Hematopoietic multipotent progenitor cell (in vitro differentiated cells): ENCODE measurements at places on chromosomes 2 and 18.
A peak's percentile ranks its signal among the peaks of the same experiment; 100 is the strongest.

DNA sequence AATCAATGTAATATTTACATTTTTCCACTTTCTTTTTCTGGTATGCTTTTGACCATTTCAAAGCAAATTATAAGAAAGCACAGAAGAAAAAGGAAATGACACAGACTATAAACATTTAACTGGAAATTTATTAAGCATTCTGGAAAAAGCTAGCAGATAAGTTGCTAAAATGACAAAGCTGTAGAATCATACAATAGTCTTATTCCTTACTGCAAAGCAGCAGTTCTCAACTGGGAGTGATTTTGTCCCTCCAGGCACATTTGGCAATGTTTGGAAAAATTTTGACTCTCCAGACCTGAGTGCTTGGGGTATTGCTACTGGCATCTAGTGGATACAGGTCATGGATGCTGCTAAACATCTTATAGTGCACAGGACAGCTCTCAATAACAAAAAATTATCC, 75.1 kb downstream of the MBD5 start:
- no peak for DNase-seq

DNA sequence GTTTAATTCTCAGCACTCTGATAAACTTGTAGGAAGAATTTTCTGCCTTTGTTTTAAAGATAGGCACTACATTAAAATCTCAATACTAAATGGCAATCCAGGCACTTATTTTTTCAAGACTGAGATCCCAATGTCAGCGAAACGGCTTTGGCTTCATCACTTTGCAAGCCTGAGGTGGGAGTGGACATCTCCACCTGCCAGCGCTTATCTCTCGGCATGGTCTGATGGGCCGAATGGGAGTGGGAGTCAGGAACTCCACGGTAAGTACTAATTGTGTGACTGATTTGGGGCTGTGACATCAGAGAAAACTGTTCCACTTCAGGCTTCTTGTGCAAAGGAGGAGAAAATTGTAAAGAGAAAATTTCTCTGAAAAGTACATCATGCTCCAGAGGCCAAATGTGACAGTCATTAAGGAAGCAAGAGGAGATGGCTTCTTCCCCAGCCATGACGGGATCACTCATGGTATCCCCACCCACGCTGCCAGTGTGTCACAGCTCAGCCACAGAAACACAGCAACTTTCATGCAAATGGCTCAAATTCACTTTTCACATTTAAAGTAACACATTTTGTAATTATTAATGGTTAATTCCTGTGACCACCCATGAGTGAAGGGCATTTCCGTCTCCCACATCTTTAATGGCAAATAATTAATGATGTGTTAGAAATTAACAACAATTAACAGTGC, 385.5 kb upstream of the HNRNPA3 start:
- DNase-seq: no peak

- no peak for DNase-seq
These were observed 655.1 kb upstream of the RAB6C start for GRCh38 chr2:129324349-129324748.

- no peak for DNase-seq
These were observed 178.7 kb downstream of the ANTXR1 start for GRCh38 chr2:69191634-69192033.

DNA sequence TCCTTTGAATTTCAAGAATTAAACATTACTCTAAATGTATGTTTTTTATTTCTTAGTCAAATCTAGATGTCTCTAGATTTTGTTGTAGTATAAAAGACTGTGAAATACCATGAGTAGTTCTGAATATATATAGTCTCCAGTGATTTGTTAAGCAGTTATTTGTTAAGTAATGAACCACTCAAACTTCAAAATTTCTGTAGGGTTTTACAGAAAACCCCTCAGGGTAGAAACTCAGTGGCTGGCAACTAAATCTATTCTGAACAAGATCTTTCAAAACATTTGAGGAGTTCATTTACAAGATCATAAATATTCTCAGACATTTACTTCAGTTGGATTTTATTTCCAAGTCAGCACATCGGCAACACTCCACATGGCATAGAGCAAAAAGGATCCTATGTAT, 35.8 kb upstream of the ACSL3 start:
- no peak for DNase-seq

- no peak for DNase-seq
These were observed 76.1 kb downstream of the SCG2 start for GRCh38 chr2:223526106-223526505.

- DNase-seq: no peak
These were observed 164.0 kb downstream of the RDH14 start for GRCh38 chr2:18396329-18397010.

- DNase-seq: peak; percentile 37
These were observed 44.0 kb downstream of the GNAL start for GRCh38 chr18:11733031-11733430.

GRCh38 chr2:9554921-9555296, 721 bp downstream of the ADAM17 start:
- DNase-seq: peak; percentile 42

DNA sequence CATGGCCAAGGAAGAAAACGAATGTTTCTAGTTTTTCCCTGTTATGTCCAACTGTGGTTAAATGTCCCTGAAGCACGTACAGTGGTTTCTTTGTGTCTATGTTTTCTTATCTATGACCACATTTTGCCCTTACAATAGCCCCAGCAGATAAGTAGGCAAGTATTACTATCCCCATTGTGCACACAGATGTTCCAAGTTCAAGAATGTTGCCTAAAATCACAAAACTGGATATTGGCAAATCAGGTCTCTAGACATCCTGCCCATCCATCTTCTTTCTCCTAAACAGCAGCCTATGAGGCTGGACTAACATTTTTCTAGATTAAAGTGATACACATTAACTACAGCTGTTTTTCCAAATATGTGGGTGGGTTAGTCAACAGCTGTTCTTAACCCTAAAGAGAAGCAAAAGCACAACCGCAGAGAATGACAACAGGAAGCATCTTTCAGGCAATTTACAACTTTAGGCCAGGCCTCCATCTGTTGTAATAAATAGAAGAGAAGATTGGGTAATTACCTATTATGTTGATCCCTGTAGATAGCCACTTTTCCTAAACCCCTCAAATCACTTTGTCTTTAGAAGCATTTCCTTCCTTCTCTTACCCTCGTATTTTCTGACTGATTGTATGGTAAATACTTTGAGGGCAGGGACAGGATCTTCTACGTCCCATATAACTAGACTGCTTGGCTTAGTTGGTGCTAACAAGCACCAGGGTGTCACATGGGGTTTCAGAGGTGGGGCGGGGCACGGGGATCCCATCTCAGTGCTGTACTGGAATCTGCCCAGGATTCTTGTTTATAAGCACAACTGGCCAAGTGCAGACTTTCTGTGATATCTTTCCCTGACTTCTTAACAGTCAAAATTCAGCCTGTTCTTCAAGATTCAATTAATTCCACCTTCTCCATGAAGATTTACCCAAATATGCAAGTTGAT, 132.1 kb upstream of the SETBP1 start:
- peak; percentile 88 for DNase-seq

DNA sequence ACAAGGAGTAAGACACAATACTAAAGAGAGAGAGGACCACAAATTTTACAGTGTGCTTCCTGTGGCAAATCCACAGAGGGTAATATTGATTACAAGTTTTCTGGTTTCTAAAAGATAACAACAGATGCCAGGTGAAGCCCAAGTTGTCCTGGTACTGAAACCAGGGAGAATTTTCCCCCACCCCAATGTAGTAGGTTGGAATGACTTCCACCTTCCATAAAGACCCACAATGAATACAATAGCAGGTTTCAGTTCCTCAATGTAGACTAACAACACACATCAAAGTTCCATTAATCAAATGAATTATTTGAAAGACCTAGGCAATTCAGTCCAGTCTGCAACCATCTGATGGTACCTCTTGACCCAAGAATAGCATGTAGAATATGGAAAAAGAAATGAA, 44.0 kb upstream of the TMEM247 start:
- DNase-seq: no peak

DNA sequence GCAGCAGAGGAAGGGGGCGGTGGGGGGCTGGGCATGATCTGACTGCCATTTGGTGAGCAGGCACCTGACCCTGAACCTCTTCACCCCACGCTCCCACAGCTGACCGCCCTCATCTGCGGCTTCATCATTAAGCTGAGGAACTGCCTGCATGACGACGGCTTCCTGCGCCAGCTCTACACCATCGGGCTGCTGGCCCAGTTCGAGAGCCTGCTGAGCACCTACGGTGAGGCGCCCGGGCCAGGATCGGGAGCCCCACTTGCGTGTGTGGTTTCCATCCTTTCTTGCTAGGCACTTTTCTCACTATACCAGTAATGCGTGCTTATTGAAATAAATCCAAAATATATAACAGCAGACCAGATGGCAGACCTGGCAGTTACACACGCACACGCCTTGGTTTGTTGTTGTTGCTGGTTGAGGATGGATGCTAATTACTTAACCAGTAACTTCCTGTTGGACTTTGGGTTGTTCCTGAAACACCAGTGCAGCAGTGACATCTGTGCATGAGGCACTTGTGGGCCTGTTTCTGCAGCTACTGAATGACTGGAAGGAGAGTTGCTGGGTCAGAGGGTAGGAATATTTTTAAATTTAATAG, 43.7 kb downstream of the COA5 start:
- no peak for DNase-seq

GRCh38 chr2:196702641-196703040, 63.1 kb downstream of the CCDC150 start:
- DNase-seq: no peak

- no peak for DNase-seq
These were observed 16.3 kb upstream of the CCDC68 start for GRCh38 chr18:54975598-54975997.

GRCh38 chr2:169146220-169146619, 76.9 kb downstream of the DHRS9 start:
- no peak for DNase-seq

GRCh38 chr18:56285387-56286065, 352.9 kb downstream of the TXNL1 start:
- DNase-seq: no peak

DNA sequence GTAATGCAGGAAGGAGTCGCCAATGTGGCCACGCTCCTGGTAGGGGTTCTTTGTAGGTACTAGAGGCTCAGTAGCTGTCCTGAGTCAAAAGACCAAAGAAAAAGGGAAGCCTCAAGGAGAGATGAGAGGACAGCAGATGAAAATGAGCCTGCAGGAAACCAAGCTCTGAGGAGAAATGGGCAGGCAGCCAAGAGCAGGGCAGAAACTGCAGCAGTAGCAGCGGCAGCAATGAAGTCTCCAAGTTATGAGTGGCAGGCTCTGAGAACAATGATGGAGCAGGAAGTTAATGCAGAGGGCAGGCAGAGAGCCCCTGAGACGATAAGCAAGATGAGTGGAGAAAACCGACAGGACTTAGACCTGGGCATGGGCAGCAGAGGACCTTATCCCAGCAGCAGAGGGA, 48.2 kb upstream of the TMEM200C start:
- no peak for DNase-seq

DNA sequence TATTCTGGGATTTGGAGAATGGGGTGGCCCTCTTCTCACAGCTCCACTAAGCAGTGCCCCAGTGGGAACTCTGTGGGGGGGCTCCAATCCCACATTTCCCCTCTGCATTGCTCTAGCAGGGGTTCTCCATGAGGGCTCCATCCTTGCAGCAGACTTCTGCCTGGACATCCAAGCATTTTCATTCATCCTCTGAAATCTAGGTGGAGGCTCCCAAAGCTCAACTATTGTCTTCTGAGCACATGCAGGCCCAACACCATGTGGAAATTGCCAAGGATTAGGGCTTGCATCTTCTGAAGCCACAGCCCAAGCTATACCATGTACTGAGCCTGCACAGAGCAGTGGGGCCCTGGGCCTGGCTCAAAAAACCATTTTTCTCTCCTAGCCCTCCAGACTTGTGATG, 162.4 kb upstream of the CWC22 start:
- DNase-seq: no peak

DNA sequence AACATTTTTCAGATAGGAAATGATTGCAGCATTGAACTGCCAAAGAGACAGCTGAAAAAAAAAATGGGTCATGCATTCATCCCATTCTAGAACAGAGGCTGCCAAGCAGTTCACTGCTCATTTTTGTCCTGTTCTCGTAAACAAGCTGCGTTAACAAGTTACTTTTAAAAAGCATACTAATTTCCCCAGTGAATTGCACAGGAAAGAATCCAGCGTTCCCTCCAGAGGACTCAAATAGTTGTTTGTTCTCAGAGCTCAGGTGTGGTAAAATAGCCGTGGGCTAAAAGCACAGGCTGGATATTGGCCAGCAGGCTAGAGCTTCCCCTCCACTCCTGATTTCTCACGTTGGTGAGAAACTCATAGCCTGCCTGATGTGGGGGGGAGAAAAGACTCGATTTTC, 76.1 kb upstream of the AQP4 start:
- DNase-seq: no peak

DNA sequence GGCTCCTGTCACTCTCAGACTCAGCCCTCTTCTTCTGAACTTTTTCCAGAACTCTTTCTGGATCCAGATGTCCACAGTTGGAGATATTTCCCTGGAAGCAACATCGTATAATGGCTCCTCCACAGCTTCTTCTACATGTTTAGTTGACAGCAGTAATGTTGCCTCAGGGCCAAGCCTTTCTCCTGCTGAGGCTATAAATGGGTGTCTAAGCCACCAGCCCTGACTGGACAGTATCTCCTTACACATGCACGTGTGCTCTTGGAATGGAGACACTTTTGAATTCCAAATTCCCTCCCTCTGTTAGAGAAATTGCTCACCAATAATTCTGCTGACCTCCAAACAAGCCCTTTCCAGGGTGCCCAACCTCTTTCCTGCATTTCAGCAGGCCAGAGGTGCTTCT, 156.2 kb upstream of the PIK3C3 start:
- no peak for DNase-seq

DNA sequence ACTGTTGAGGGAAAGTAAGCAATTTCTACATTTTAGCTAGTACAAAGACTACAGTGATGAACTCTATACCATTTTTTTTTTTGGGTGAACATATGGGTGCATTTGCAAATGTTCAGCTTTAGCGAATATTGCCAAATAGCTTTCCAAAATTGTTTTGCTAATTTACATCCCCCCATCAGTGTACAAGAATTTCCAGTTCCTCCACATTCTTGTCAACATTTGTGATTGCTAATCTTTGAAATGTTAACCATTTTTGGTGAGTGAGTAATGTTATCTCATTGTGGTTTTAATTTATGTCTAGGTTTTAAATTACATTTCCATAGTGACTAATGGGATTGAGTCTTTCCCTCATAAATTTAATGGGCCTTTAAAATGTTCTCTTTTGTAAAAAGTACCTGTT, 16.4 kb upstream of the CNRIP1 start:
- no peak for DNase-seq

DNA sequence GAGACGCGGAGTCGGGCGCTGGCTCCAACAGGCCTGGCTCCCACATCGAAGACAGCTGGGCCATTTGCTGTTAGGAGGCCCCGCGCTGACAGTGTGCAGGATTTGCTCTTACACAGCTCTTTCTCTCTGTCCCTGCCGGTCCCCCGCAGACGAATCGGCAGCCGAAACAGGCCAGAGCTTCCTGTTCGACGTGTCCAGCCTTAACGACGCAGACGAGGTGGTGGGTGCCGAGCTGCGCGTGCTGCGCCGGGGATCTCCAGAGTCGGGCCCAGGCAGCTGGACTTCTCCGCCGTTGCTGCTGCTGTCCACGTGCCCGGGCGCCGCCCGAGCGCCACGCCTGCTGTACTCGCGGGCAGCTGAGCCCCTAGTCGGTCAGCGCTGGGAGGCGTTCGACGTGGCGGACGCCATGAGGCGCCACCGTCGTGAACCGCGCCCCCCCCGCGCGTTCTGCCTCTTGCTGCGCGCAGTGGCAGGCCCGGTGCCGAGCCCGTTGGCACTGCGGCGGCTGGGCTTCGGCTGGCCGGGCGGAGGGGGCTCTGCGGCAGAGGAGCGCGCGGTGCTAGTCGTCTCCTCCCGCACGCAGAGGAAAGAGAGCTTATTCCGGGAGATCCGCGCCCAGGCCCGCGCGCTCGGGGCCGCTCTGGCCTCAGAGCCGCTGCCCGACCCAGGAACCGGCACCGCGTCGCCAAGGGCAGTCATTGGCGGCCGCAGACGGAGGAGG, 3.5 kb downstream of the GDF7 start:
- no peak for DNase-seq
